ENCODE measurements at places on chromosomes 4 and X.

DNA sequence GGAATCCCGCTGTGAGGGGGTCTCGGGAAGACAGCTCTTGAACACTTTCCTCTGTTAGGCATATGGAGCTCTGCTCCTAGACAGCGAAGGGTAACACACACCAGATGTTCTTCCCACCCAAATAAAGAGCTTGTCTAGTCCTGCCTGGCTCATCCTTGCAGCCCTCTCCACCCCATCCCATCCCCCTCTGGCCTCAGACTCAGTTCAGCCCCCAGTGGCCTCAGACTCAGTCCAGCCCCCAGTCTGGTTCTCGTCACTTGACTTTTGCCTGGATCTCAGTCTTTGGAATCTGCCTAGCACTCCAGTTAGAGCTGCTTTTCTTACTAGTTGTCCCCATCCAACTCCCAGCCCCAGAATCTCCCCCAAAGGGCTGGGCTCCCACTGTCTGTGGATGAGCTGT is 14.9 kb downstream of the RAB33A start:
- DNase-seq = no peak

- no peak for DNase-seq
Observed at GRCh38 chrX:118751950-118752783, 24.8 kb downstream of the IL13RA1 start.

- DNase-seq = no peak
Observed at GRCh38 chr4:120693816-120694215, 228.7 kb downstream of the PRDM5 start.

GRCh38 chr4:3864742-3865721 is 98.8 kb downstream of the ADRA2C start:
- DNase-seq = no peak

GRCh38 chr4:112302320-112303274 is 5.4 kb downstream of the ALPK1 start:
- no peak for DNase-seq

GRCh38 chr4:124686279-124686678 is 26.3 kb downstream of the ANKRD50 start:
- no peak for DNase-seq

DNA sequence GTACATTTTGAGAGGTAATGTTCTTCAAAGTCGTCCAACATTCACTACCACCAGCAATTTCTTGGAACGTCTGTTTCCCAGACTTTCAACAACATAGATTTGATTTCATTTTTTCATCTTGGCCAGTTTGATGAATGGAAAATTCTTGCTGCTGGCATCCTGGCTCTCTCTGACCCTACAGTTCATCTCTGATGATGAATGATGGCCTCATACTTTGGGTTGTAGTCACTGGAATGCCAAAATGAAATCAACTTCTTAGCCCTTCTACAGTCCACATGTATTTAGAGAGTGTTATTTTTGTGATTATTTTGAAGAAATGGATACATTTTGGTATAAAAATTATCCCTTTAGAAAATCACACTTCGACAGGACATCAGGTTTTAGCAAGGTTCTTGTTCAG is 8.8 kb downstream of the CHST7 start:
- no peak for DNase-seq

GRCh38 chr4:72352711-72353110 is 216.3 kb downstream of the ADAMTS3 start:
- no peak for DNase-seq

DNA sequence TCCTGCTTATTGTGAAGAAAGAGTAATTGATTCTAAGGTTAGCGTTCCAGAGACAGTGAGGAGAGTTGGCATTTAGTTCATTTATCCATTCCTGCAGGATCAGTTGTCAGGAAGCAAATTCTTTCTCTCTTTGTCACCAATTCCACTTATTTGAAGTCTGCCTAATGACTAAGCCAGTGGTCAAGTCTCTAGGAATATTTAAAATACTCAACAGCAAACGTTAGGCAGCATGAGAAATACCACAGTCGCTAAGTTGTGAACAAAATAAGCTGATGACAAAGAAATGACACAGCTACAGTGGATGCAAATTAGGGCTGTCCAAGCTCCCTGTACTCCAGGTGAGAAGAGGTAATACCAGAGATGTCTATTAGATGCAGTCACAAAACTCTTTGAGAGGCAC is 6.6 kb upstream of the MAGEB17 start:
- DNase-seq = peak; percentile 46

Measured in AG09309 (cell line).